ENCODE measurements at places on chromosomes 1 and 21.

DNA sequence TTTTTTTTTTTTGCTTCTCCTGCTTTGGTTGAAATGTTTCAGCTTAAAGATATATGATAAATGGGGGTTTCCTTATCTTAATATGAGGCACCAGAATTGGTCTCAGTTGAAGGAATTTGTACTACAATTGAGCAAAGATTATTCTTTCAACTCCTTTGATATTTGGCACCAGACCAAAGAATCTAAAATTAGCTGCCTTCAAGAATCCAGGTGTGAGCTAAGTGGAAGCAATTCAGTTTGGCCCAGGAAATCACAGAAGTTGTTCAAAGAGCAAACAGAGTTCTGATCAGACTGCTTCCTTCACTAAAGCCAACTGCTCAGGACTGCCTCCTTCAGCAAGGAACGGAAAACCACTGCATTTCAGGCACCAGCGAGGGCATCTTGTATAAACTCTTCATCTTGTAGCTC, 68.3 kb upstream of the BCAR3 start:
- no peak for DNase-seq

DNA sequence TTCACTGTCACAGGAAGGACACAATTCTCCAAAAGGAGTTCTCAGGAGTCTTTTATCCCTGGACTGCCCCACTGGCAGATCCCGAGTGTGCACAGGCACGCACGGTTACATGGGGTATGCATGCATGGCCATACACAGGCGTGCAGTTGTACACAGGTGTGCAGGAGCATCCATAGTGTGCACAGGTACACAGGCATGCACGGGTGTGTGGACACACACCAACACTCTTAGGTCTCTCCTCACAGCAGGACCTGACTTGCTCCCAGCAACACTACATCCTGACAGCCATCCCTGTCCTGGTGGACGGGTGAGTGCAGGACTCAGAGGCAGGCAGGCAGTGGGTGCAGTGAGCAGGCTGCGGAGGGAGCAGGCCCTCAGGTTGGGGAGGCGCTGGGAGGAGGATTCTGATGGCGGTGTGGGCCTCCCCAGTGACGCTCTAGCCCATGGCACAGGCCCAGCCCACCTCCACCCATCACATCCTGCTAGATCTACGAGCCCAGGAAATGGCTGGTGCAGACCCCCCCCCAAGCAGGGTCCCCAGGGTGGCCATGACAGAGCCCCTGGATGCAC, 28.4 kb downstream of the SLC19A1 start:
- no peak for DNase-seq

DNA sequence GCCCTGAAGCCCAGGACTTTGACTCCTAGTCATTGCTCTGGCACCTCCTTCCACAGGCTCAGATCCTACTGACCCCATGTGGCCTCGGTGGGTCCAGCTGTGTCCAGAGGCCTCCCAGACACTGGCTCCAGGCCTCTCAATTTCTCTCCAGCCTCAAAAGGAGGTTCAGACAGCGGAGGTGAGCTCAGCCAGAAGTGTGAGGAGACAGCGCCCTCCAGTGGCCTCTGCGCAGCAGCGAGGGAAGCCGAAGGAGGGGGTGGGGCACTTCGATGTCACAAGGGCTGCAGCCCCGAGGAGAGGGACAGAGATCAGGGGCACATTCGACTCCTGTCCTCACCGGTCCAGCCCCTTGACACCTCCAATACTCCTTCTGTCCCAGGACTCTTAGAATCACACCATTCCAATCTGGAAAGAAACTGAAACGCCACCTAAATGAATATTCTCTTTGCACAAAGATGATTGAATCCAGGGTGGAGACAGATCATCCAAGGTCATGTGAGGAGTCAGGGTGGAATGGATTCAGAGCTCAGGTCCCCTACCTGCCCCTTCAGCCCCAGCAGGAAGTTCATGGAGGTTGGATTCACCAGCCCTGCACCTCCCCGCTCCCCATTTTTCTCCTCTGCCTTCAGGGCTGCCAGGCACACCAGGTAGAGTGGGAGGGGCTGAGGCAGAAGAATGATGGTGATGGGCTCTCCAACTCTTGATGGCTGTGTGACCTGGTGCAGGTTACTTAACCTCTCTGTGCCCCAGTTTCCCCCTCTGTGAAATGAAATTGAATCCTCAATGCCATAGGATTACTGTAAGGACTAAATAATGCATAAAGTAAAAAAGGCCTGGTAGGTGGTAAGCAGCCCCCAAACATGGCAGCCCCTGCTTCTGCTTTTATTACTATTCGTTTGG, 34.8 kb upstream of the ZBTB40 start:
- DNase-seq: peak; percentile 62

DNA sequence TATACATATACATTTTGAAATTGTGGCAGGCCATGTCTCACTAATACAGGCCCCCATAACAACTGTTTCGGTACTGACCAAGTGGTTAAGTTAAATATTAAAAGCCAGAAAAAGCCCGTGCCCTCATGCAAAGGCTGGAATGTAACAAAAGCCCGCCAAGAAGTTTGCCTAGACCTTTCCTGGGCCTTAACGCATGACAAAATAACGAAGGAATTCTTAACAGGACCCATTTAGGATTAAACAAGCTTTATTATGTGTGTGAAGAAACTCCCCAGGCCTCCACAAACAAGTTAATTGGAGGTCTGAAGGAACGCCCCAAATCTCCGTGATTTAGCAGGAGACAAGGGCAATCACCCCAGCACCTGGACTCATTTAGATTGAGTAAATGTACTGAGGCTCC, 42.4 kb downstream of the TNFSF4 start:
- DNase-seq: no peak

GRCh38 chr1:28190337-28190979, 14.0 kb upstream of the PTAFR start:
- DNase-seq: no peak

GRCh38 chr1:21059021-21059420, 117.7 kb downstream of the EIF4G3 start:
- no peak for DNase-seq

GRCh38 chr1:6801199-6801598, 15.9 kb downstream of the CAMTA1 start:
- DNase-seq: no peak

GRCh38 chr1:204887846-204888245, 17.2 kb downstream of the NFASC start:
- no peak for DNase-seq

- peak; percentile 32 for DNase-seq
Observed at GRCh38 chr1:240149484-240150094, 57.9 kb downstream of the FMN2 start.

GRCh38 chr1:167784876-167785550, 63.2 kb downstream of the MPZL1 start:
- no peak for DNase-seq

DNA sequence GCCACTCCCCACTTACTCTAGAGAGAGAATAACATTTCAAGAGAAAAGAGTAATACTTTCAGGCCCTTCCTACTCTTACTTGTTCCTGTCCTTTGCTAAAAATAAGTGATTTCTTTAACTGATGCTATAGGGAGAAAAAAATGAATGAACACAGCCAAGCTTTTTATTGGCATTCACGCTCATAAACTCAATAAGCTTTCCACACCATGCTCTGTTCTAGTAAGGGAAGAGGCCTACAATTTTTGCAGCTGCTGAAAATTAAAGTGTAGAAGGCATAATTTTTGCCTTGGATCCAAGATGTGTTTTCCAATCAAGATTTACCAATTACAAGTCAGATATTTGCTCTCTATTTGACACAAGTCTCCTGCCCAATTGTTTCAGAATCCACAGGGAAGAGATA, 188.1 kb upstream of the RGS18 start:
- no peak for DNase-seq

DNA sequence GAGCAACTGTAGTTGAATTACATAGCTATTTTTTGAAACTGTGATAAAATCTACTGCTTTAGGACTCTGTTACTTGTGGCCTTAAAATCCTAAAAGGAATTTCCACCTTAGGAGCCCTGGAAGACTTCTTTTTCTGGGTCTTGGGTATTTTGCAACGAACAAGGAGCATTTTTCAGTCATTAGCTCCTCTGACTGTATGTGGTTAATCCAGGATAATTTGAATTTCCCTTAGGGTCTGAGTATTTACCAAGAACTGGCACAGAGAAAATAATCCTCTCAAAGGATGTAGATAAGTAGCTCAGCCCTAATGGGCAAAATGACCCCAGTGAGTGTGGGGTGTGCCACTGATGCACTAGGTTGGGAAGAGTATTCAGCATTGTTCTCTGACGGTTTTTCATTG, 170.4 kb downstream of the VAV3 start:
- DNase-seq: no peak

GRCh38 chr1:208145167-208145566, 99.0 kb downstream of the PLXNA2 start:
- no peak for DNase-seq

GRCh38 chr1:162069334-162070093, at the start of gene NOS1AP:
NOS1AP (plus strand) TSS chr1:162069691; CDS start chr1:162070178, 487 bp downstream.
- DNase-seq: peak; percentile 29

DNA sequence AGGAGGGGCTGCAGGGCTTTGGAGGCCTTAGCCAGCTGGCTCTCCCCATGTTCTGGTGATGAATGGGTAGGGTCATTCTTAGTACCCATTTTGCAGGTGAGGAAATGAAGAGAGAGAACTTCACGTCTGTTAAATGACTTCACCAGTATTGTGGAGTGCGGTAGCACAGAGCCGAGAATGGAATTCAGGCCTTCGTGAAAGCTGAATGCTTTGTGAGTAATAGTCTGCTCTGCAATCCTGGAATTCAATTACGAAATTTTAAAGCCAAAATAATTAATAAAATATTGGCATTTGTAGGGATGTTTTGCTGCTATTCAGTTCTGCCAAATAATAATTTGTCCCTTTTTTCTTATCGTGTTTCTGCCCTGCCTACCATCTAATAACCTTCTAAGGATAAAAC, 197.7 kb downstream of the GREM2 start:
- peak; percentile 49 for DNase-seq

DNA sequence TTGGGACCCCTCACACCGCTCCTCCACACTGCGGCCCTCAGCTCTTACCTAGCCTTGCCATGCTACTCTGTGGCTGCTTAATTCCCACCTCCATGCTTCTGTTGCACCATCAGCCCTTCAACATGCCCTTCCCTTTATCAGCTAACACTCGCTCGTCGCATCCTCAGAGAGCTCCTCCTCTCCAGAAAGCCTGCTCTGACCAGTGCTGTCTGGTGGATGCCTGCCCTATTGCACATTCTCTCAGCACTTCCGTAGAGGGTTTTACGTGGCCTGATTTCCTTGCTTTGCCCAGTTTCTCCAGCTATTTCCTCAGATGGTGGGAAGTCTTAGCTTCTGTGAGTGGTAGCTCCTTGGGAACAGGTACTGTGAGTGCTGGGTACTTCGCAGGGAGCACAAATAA, 10.3 kb upstream of the LAD1 start:
- no peak for DNase-seq

DNA sequence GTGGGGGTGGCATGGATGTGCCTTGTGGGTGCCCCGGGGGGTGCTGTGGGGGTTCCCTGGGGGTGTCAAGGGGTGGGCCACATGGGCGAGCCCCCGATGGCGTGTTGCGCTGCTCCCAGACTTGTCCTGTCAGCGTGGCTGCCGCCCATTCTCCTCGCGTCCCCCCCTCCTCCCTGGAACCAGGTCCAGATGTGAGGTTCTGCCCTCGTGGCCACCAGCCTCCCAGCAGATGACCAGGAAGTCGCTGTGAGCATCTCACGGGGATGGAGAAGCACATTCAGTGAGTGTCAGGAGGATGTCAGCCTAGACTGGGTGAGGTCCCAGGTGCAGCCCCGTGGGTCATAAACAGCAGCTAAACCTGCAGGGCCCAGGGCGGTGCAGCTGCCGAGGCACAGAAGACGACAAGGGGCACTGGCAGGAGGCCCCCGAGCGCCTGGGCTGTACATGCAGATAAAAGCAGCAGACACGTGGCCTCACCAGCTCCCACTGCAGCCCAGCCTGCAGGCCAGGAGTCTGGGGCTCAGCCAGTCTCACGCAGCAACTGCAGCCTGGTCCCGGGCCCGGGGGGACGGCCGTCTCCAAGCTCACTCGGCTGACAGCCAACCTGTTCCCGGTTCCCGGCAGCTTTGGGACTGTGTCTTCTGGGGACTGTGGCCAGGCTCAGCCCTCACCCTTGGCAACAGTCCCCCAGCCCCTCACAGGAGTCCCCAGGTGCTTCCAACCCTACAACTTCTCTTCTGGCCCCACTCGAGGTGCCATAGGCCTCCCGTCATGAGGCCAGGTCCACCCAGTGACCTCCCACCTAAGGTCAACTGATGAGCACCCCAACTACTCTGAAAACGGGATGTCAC, 17.5 kb upstream of the COL6A2 start:
- DNase-seq: no peak

DNA sequence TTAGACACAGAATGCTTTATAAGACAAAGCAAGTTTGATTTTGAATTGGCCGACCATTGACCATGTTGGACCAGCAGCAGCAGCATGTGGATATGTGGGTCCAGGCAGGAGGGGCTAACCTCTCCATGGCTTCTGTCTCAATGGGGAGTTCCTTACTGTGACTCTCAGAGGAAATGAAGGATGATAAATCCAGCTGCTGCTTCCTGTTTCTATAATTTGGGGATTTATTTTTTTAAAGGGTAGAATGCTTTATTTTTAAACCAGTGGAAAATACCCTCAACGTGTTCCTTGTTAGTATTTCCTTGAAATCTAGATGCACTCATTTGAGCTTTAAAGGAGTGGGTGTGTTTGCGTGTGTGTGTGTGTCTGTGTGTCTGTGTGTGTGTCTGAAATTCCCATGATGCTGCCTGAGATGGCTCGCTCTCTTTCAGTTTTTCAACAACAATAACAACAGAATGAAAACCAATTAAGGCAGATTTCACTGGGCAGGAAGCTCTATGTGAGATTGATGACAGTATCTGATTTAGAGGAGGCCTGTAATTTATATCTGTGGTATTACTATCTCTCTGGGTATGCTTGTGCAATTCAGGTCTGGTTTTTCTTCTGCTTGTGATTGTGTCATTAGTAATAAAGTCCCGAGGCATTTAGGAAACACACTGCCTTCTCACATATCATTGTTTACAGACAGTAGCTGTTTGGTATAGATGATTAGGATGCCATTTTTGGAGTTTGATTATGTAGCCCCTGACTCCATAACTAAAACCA, 86.1 kb upstream of the ZNF326 start:
- peak; percentile 61 for DNase-seq

DNA sequence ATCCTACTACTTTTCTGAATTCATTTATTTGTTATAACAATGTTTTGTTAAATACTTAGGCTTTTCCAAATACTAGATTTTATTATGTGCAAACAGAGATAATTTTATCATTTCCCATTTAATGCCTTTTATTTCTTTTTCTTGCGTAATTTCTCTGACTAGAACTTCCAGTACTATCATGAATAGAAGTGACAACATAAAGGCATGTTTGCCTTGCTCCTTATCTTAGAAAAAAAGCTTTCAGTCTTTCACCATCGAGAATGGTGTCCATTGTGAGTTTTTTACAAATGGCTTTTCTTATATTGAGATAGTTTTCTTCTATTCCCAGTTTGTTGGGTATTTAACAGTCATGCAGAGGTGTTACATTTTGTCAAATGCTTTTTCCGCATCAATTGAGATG, 453.1 kb upstream of the ZP4 start:
- DNase-seq: no peak

DNA sequence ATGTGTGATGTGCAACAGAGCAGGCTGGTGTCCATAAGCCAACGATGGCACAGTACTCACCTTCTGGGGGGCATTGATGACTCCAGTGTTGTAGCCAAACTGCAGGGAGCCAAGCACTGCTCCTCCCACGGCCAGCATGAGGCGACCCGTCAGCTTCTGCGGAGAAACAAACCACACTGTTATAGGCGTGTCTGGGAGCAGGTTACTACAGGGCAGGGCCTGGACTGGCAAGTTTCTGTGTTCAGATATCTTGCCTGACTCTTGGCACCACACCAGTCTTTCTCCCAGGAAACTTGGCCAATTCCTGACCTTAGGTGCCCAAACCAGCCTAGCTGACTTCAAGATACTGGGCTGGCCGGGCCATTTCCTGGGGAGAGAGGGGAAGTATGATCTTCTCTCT, 15.5 kb downstream of the SLC2A1 start:
- DNase-seq: peak; percentile 28

GRCh38 chr1:225812488-225813213, 2.7 kb downstream of the EPHX1 start:
- DNase-seq: no peak

Measured in brain microvascular endothelial cell (primary cell).